ENCODE measurements at places on chromosomes 3 and 15. TPM values are rescaled to one million over a fixed set of nuclear protein-coding genes. Genes with fewer than 3 reads are reported as not detected.

DNA sequence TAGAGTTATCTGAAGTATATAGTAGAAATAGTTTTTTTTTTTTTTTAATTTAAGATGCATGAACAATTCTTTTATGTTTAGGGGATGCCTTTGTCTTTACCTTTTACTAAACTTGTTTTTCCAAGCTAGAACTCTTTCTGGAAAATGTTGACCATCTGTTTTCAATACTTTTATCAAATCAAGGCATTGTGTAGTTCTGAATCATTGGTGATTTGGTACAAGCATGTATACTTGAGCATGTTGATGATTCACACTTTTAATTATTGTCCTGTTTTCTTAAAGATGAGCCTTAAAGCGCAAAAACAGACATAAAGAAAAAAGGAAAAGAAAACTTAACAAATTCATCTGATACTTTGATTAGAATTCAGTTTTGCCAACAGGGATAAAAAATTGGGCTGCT is 28.3 kb downstream of the PDCD6IP start:
- no peak for DNase-seq

DNA sequence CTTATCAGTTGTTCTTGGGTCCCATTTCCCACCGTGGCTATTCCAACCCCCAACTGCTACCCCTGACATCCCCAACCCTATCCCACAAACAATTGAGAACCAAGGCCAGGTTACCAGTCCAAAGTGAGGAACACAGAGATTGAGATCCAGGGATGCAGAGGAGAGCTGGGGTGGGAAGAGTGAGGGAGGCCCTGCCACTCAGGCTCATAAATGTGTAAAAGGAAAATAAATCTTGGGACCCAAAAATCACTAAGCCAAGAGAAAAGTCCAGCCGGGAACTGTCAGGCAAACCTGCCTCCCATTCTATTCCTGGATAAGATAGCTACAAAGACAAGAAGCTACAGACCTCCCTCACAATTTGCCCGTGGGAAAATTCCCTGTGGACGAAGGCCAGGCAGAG is 101.1 kb upstream of the DLG1 start:
- DNase-seq, result no peak

The FBXO45 gene
- polyA plus RNA-seq, result 2.0 TPM

The SPATA12 gene
- not detected for polyA plus RNA-seq

DNA sequence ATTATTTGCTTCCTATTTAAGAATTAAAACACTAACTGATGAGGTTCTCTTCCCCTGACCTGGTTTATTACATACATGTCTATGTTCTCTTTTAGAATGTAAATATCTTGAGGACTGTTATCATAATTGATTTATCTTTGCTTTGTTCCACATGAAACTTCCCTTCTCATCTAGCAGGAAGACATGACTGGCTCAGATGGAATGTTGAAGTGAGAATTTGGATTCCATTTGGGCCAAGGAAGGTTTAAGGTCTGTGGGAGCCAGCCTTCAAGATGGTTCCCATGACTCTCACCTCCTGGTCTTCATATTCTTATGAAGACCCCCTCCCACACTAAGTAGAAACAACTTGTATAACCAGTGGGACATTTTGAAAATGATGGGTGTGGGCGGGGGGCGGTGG is 222.2 kb upstream of the GADL1 start:
- DNase-seq, result no peak

The GOLGA6L22 gene
- polyA plus RNA-seq, result not detected

- no peak for DNase-seq
Measured at GRCh38 chr15:51270706-51271105, 67.7 kb downstream of the CYP19A1 start.

GRCh38 chr3:150844484-150844883 is 60.8 kb downstream of the MINDY4B start:
- no peak for DNase-seq

GRCh38 chr3:171883257-171883892 is 40.2 kb downstream of the TMEM212 start:
- DNase-seq, result no peak

DNA sequence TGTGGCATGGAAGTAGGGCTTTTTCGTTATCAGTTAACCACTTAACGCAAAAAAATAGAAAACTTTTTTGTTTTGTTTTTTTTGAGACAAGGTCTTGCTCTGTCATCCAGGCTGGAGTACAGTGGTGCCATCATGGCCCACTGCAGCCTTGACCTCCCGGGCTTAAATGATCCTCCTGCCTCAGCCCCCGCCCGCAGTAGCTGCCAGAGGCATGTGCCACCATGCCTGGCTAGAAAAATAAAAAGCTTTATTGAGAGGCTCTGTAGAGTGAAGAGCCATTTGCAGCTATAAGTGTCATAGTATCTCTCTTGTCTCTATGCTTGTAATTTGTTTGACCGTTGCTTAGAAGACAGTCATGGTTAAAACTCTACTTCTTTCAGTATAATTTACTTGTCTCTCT is 13.5 kb downstream of the PPP4R2 start:
- no peak for DNase-seq

DNA sequence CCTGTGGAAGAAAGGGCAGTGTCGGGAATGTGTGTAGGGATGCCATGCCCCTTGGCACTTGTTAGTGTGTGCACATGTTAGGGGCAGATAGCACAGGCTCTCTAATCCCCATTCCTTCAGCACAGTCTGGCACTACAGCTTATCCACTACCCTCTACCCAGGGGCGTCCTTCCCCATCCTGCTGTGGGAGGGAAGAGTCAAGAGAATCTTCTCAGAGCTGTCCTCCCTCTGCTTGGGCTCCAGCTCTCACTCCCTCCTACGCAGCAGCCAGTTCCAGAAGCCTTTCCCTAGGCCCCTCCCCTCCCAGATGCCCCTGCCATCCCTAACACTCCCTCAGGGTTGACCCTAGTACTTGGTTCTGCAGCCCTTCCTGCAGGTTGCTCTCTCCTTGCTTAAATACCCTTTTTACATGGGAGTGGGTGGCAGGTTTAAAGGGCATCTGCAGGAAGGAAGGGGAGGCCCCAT is 815 bp upstream of the GRM2 start:
- DNase-seq, result no peak

The ZNF660 gene
- polyA plus RNA-seq, result 1.1 TPM

- DNase-seq, result no peak
Measured at GRCh38 chr3:141870091-141870687, 6.3 kb upstream of the ATP1B3 start.

The BNC1 gene
- polyA plus RNA-seq, result 0.15 TPM
